ENCODE measurements at places on chromosomes 12 and 14. TPM values are rescaled to one million over a fixed set of nuclear protein-coding genes. Genes with fewer than 3 reads are reported as not detected.

GRCh38 chr12:109433618-109434017, 43.5 kb downstream of the KCTD10 start:
- no peak for DNase-seq

- DNase-seq = no peak
Observed at GRCh38 chr12:92142251-92142926, 3.3 kb downstream of the BTG1 start.

- no peak for DNase-seq
Observed at GRCh38 chr12:45794422-45794821, 64.9 kb downstream of the ARID2 start.

GRCh38 chr12:100579844-100580243, 6.4 kb downstream of the GAS2L3 start:
- DNase-seq = no peak

GRCh38 chr12:40226705-40227104, 1.9 kb downstream of the LRRK2 start:
- DNase-seq = no peak

GRCh38 chr14:54789166-54789565, 113.5 kb downstream of the GCH1 start:
- no peak for DNase-seq

DNA sequence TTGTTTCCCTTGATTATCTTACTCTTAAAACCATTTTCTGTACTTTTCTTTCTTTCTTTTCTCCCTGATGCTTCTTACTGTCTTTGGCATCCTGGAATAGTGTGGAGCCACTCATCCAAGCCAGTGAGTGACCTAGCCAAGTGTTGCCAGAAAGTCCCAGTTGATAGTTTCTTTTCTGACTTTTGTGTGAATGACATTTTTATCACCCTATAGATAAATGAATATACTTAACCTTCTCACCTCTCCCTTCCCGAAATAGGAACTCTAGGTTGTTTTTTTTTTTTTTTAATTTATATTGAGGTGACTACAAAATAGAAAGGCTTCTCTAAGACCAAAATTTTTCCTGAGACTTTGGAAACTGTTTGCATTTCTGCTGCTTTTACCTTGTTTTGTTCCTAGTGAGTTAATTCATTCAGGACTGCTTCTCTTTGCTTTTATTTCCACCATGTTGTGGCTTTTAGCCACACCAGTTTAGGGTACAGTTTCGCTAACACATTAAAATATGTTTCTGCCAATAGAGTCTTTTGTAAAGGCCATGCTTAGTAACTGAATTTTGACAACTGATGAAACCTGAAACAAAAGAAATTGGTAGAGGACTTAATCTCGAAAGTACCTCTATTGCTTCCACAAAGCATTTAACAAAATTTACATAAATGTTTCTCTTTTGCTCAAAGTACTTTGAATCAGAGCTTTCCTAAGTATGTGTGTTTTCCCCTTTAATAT, 194.6 kb downstream of the ERC1 start:
- no peak for DNase-seq

DNA sequence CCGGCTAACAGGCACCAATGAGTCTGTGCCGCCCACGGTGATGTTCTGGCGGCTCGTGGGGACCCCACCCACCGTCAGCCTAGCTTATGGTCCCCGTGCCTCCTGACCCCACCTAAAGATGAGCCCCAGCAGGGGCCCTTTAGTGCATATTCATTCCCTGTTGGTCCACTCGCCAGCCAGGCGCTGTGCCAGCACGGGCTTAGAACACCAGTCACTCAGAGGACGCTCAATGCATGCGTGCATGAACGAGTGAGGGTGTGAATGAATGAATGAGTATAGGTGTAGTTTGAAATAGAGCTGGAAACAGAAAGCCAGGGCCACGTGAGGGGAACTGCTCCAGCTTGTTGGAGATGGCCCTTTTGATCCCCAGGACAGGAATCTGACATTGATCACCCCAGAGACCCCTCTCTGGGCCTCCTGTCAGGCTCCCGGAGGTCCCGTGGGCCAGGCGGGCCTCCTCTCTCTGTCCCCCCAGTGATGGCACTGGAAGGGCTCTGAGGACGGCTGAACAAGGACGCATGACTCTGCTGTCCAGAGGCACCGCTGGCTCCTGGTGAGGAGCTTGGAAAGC, 193.9 kb upstream of the C14orf180 start:
- DNase-seq = no peak

- no peak for DNase-seq
Observed at GRCh38 chr12:121533394-121534090, 47.3 kb downstream of the KDM2B start.

DNA sequence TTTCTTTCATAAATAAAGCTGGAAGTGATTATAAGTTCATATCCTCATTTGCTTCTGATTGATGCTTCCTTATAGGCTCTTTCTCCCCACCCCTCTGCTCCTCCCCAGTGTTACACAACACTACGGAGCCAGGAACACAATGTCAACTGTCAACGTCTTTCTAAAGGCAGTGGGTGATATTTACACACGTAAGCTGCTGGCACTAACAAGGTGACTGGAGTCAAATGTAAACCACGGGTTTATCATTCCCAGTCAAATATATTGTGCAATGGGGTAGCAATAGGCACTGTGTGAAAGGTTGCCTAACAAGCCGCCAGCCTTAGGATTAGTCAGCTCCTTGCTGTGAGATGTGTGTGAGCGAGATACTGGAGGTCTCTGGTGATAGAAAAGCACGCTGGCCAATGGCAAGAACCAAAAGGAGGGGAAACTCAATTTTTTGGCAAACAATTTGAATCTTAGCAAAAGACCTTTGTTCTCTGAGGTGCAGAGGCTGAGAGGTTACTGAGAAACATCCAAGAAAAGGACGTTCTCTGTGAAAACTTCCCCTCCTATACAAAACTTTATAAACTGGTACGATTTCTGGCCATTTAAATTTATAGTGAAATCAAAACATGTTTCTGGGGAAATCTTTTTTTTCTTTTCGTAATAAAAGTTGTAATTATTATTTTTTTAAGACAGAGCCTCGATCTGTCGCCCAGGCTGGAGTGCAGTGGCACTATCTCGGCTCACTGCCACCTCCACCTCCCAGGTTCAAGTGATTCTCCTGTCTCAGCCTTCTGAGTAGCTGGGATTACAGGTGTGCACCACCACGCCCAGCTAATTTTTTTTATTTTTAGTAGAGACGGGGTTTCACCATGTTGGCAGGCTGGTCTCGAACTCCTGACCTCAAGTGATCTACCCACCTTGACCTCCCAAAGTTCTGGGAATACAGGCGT, 22.3 kb upstream of the HECTD1 start:
- DNase-seq = peak; percentile 99

DNA sequence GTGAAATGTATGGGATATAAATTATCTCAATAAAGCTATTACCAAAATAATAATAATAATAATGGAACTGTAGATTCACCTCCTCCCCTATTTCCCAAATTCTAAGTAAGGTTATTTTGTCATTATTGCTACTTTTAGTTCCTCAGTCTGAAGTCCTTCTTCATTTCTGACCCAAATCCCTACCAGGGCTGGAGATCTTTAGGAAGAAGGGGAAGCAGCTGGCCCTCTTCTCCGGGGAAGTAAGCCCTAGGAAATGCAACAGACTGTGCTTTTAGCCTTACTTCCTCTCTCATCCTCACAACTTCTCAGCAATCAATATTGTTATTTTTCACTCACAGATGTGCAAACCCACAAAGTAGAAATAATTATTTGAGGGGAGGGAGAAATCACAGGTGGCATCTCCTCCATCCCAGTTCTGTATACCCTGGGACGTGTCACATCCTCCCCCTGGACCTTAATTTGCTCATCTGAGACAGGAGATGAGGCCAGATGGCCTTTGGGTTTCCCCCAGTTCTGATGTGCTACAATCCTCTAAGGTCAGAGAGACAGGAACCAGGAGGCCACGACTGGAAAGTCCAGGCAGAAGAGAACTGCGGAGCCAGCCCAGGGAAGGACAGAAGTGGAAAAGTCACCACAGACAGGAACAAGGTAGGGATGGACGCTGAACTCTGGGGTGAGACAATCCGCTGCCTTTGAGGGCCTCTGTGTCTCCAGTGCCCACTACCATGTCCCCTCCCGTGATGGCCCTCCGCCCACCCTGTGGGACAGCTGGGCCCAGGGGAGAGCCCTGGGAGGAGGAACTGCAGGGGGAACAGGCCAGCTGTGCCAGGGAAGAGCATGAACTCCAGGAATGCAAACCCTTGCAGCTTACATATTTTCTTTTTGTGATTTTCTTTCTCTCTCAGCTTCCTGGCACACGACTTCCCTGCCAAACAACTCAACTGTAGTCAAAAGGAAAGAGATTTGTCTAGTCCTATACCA, 10.6 kb upstream of the TNFRSF1A start:
- no peak for DNase-seq

- DNase-seq = peak; percentile 54
Observed at GRCh38 chr12:11877869-11878780, 192.6 kb upstream of the BCL2L14 start.

DNA sequence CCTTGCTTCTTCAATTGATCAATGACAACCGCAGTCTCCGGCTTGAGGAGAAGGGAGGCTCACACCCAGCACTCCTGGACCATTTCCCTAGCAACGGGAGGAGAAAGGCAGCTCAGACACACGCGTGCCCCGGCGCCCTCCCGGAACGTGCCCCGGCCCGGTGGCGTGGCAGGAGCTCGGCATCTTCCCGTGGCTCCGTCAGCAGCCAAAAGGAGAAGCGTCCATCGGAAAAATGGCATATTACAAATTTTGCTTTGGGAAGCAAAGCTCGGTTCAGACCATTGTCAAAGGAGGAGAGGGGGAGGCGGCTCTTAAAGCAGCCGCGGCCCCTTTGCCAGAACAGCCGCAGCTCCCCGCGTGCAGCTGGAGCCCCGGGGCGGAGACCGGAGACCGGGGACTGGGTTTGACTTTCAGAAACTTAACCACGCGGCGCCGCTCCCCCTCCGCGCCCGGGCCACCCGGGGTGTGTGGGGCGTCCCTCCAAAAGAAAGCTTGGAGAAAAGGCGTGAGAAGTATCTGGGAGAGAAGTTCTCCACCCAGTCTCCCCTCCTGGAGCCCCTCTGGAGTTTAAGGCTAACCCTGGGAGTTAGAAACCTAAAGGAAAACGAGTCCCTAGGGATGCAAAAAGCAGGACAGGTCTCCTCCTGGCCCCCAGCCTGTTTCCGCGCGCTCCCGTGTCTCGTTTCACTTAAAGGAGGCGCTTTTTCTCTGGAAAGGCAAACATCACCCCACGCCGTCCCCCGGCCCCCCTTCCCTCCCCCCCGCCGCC, 545 bp downstream of the PPFIA2 start:
- DNase-seq = no peak

GRCh38 chr14:54718046-54718445, 151.1 kb downstream of the SAMD4A start:
- DNase-seq = no peak

GRCh38 chr12:98419081-98419794, 96.2 kb upstream of the TMPO start:
- no peak for DNase-seq

DNA sequence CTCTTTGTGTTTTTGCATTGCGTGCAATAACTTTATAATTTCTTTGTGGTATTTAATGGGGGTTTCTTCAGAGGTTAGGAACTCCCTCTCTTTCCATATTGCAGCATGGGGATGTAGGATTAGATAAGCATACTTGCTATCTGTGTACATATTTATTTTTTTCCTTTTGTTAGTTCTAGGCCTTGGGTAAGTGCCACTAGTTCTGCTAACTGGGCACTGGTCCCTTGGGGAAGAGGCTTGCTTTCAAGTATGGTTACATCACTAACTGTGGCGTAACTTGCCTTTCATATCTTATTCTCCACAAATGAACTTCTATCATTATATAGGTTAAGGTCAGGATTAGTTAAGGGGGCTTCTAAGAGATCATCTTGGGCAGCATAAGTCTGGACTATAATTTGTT, 31.5 kb upstream of the SLCO1B3 start:
- DNase-seq = no peak

DNA sequence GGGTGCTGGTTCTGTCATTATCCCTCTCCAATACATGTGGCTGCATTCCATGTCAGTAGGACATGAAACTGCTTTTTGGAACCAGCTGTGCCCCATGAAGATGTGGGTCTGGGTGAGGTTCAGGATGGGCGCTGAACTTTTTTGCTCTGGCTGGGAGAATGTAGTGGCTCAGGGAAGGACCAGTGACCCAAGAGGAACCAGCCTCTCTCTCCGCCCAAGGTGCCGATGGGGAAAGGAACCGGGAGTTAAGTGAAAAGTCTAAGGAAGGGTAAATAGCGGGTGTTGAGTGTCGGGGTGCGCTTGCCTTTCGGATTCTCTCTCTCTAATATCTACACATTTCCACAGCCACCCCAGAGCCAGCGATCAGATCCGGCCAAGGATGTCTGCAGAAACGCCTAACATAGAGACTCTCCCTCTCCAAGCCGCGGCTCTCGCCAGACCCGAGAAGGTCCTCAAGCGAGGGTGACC, 7.8 kb downstream of the ARHGEF25 start:
- no peak for DNase-seq

- no peak for DNase-seq
Observed at GRCh38 chr14:97688631-97689336, 891.6 kb downstream of the VRK1 start.

DNA sequence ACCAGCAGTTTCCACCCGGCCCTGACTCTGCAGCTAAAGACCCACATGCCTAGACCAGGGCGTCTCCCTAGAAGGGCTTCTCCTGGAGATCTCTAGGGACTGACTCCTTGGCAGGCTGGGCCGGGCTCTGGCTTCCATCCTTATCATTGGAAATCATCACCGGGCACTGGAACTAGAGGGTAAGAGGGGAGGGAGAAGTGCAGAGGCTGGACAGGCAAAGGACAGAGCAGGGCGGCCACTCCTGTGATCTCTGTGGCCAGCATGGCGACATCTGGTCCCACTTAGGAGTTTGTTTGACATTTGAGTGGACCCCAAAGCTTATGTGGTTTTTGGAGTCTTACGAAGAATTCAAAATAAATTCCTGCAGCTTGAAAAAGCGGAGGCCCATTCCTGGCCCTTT, 7.1 kb downstream of the LTBP2 start:
- DNase-seq = no peak

- peak; percentile 45 for DNase-seq
Observed at GRCh38 chr12:46214668-46215436, 54.0 kb downstream of the SLC38A1 start.

DNA sequence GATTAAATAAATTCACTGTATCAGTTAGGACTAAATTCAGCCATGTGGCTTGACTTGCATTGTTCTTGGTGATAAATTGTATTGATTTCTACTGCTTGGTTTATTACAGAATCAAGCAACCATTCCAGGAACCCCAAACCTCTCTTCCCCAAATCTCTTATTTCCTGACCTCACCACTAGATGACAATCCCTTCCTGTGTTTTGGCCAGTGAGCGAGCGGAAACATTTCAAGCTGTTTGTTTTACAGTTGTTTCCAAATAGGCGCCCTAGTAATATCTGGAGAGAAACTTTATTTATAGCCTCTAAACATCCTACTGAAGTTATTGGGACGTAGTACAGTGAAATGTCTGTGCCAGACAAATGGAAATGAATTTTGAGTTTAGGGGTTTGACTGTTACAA, 161.1 kb downstream of the SNAPC1 start:
- no peak for DNase-seq

The ENO2 gene
- 0.67 TPM for polyA plus RNA-seq

The RNU4-1 gene
- polyA plus RNA-seq = not detected

The ACVR1B gene
- polyA plus RNA-seq = 75.8 TPM

The KCNJ8 gene
- polyA plus RNA-seq = 1.4 TPM

The EXOC3L4 gene
- polyA plus RNA-seq = 35.7 TPM

The POP5 gene
- 59.9 TPM for polyA plus RNA-seq

The SERPINA4 gene
- polyA plus RNA-seq = not detected

The KLHL33 gene
- polyA plus RNA-seq = 0.37 TPM

The HOTAIR gene
- not detected for polyA plus RNA-seq

The NDUFA9 gene
- polyA plus RNA-seq = 113 TPM

The ANP32D gene
- polyA plus RNA-seq = not detected

The LHX5 gene
- polyA plus RNA-seq = not detected

The ZNF891 gene
- polyA plus RNA-seq = under 0.01 TPM

Measured in small intestine (tissue), 16 donors.